CD8-positive, alpha-beta T cell (primary cell): ENCODE measurements at places on chromosomes 4 and X.

GRCh38 chr4:4759883-4760282 is 99.6 kb upstream of the MSX1 start:
- no peak for DNase-seq

GRCh38 chr4:34466411-34466810 is 1777.9 kb downstream of the ARAP2 start:
- DNase-seq = no peak

DNA sequence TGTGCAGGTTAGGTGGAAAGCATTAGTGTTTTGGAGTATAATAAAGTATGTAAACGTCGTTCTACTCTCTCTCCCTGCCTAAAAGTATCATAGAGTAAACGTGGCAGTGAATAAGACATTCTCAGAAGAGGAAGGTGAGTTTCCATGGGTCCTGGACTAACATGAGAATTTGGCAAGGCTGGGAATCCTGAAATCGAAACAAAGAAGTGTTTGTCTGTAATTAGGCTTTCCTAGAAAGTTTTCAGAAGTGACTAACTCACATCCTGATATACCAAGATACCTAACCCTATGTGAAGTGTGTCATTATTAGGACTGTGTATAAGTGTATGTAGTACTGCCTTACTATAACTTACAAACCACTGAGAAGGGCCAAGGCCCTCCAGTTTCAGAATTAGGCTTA is 50.7 kb upstream of the MAOA start:
- DNase-seq = no peak

DNA sequence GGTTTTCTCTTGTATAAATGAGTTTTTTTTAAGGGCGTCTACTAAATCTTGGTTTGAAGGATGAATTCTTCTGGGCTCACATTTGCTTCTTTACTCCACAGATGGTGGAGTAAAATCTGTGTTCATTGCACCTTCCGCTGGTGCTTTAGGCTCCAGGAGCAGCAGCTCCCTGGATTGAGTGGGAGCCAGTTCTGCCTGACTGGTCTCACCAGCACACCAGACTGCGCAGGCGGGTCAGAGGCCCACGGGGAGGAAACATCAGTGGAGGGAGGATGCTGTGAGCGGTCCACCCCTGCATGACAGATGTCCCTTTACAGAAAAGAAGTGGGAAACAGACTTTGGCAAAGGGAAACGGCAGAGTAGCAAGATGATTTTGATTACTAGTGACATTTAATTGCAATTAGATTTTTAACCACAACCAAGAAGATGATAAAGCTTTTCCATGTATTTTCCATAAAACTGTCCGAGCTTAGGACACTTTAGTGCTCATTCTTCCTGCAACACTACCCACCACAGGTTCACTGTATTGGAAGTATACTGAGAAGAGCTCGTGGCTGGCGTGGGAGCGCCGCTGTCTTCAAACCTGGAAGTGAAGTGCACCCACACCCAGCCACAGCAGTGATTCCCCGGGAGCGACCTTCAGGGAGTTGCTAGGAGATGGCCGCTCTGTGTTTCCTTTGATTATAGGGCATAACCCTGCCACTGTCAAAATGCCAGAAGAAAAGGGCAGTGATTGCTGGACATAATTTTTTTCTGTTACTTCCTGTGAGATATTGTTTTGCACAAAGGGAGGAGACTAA is 95.2 kb downstream of the SORBS2 start:
- DNase-seq = no peak

GRCh38 chr4:39023059-39023458 is 9.2 kb downstream of the TMEM156 start:
- no peak for DNase-seq

DNA sequence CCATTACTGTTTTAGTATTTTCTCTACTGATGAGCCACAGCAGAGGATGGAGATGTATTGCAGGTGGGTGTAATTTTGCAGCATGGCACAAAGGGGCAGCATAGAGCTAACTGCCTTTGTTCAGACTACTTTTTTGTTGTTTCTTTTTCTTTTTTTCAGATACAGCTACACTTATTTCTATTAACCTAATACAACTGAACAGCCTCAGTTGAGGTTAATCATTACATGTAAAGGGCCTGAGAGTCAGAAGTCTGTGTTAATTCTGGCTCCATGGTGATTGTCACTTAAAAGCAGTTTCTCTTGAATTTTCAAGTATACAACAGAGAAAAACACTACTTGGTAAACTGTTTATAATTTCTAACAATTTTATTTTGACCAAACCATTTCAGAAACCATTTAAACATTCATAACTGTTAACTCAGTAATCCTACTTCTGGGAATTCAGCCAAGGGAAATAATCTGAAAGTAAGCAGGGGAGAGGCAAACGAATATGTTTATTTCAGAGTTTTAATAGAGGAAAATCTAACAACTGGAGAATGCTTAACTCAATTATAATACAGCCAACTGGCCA is 13.9 kb upstream of the PPEF2 start:
- peak; percentile 8 for DNase-seq

DNA sequence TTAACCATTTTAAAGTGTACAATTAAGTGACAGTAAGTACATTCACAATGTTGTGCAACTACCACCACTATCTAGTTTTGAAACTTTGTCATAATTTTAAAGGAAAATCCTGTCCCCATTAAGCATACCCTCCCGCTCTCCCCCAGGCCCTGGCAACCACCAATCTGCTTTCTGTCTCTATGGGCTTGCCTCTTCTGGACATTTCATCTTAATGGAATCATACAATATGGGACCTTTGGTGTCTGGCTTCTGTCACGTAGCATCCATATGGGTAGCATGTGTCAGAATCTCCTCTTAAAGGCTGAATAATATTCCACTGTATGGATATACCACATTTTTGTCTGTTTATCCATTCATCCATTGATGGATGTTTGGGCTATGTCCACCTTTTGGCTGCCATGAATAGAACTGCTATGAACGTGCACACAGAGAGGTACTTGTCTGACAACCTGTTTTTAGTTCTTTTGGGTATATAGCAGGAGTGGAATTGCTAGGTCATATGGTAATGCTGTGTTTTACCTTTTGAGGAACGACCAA is 61.5 kb downstream of the ELF4 start:
- DNase-seq = no peak

DNA sequence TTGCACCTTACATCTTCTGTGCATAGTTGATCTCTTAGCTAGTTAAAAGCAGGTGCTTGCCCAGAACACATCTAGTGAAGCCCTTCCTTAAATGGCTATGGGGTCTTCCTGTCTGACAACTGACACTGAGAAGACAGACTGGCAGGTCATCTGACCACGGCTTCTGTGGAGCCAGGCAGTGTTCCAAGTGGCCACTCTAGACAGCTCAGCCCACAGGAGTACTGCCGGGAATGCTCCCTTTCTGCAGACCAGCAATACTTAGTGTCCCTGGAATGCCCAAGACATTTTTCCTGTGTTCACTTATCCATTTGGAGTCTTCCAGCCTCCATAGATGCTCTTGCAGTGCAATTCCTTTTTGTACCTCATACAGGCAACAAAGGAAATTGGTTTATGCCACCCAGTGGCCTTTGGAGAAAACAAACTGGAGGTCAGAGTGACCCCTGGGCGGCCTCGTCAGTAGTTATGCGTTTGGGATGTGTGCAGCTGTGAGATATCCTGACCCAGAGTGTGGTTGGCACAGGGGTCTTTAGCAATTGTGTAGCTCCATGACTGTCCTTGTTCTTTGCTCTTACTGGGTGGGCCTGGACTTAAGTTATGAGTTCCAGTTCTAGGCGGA is 335.5 kb downstream of the ARHGAP10 start:
- DNase-seq = no peak

GRCh38 chr4:121198251-121198650 is 34.1 kb upstream of the TNIP3 start:
- DNase-seq = no peak

DNA sequence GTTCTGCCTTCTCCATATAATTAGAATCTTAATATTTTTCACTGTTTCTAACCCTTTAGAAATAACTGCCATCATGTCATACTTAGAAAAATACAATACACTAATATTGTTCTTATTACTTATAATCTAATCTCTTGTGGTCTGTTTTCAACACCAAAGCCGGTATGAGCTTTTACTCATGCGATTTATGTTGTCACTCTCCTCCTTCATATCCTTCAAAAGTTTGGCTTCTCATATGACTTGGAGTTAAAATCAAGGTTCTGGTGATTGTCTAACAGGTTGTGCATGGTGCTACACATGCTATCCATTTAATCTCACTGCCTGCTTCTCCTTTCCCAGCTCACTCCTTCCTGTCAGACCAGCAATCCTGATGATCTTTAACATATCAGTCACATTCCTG is 1392.9 kb downstream of the ARAP2 start:
- DNase-seq = no peak

DNA sequence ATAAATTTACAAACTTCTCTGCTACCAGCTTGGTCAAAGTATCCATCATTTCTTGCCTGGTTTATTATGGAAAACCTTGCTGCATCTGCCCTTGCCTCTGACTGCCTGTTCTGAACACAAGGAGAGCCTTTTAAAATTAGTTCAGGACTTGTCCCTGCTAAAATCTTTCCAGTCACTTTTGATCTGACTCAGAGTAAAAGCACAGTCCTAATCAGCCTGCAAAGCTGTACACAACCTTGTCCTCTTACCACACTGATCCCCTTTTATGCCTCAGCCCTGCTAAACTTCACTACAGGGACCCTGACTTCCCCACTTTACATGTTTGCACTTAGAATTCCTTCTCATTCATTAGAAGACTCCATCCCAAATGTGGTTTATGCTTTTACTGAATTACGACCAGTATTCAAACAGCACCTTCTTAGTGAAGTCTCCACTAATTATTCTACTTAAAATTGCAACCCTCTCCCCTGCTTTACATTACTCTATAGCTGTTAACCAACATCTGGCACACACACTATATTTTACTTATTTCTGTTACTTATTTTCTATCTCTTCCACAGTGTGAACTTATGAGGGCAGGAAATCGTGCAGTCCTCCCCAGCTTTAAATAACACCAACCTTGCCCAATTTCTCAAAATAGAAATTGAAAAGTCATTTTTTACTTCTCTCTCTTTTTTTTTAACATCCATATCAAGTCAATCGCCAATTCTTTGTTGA is 6.3 kb downstream of the GABRA4 start:
- no peak for DNase-seq

- no peak for DNase-seq
Measured at GRCh38 chr4:92249541-92249940, 54.2 kb upstream of the GRID2 start.

- no peak for DNase-seq
Measured at GRCh38 chr4:39324897-39325613, 41.1 kb downstream of the RFC1 start.

DNA sequence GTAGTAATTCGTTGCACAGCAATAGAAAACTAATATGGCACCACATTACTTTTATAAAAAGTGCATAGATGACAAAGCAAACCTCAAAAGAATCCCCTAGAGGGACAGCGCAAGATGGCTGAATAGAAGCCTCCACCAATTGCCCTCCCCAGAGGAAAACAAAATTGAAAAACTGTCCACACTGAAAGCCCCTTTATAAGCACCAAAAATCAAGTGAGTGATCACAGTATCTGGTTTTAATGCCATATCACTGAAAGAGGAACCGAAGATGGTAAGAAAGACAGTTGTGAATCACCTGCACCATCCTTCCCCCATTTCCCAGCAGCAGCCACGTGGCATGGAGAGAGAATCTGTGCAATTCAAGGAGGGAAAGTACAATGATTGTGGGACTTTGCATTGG is 522.2 kb downstream of the GLUD2 start:
- DNase-seq = no peak

GRCh38 chrX:6149060-6149872 is 79.4 kb downstream of the NLGN4X start:
- DNase-seq = no peak

- no peak for DNase-seq
Measured at GRCh38 chrX:40727581-40728252, 7.6 kb downstream of the MED14 start.

DNA sequence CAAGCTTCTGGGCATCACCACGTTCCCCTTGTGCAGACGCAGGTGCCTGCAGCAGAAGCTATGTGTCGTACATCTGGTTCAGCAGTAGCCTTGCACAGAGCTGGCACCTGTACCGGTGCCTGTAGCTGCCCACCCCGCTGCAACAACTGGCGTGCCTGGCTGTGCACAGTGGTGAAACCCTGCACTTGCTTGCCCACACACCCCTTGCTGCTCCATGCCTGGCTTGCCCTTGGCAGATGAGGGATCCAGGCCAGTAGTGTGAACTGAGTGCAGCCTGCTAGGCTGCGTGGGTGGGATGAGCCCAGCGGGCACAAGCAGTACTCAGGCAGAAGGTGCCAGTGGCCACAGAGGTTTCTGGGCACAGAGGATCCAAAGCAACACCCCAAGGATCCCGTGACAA is 528.4 kb downstream of the PPARGC1A start:
- no peak for DNase-seq

GRCh38 chr4:185717377-185717741 is 94.6 kb downstream of the SORBS2 start:
- no peak for DNase-seq

GRCh38 chr4:121938282-121939092 is 13.4 kb downstream of the TRPC3 start:
- no peak for DNase-seq

GRCh38 chr4:85722807-85723206 is 247.9 kb downstream of the ARHGAP24 start:
- no peak for DNase-seq

- DNase-seq = no peak
Measured at GRCh38 chrX:110588164-110588563, 207.5 kb downstream of the CHRDL1 start.
